Lower leg skin (tissue), 4 donors: ENCODE measurements at places on chromosomes 11 and 22.

- DNase-seq, result no peak
These were observed 8.6 kb downstream of the KCNC1 start for GRCh38 chr11:17743026-17743807.

DNA sequence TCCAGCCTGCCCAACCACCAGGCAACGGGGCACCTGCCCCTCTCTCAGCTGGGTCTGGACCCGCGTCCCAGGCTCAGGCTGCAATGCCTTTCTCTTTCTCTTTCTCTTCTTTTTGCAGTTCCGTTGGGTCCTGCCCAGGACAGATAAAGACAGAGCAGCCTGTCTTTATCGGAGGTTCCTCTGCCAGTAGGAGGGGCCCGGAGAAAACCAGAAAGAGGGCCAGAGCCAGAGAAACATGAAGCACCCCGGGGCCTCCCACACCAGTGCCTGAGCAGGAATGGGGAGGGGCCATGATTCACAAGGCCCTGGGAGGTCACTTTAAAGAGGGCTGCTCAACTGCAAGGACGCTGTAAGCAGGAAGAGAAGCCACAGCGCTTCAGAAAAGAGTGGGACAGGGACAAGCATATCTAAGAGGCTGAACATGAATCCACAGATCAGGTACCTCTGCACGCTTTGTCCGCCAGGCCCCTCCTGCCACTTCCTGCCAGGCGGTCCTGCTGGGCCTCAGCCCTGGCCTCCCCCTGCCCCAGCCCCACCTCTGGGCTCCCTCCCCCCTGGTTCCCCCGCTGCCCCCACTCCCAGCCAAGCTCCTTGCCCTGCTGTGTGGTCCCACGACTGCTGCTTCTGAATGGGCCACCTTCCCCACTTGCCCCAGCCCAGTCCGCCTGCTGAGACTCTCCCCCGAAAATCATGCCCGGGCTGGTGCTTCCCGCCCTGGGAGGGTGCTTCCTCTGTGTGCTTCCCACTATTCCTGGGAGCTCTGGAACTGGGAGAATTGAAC, at the start of gene APOBEC3C:
TSS of gene APOBEC3C (plus strand) at position 316 of the 781 bp plus-strand sequence. CDS start at position 422, 106 bp downstream.
- DNase-seq, result peak; percentile 94

DNA sequence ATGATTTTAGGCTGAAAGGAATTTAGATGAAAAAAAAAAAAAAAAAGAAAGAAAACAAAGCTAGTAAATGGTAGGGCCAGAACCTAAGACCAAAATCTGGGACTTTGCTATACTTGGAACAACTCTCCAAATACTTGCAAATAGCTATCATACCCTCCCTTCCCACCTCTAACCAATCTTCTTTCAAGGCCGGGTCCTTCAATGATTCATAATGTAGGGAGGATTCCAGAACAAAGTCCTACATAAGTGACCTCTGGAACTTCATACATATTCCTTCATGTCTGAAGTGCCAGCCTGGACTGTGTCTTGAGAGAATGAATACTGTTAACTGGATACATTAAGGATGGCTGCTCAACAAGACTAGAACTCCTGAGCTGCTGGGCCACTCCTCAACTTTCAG, 9.9 kb downstream of the STK33 start:
- no peak for DNase-seq

- DNase-seq, result peak; percentile 52
These were observed 725 bp downstream of the ARHGAP42 start for GRCh38 chr11:100687630-100688395.

- no peak for DNase-seq
These were observed 207.7 kb upstream of the TBCEL start for GRCh38 chr11:120816176-120816575.

- DNase-seq, result no peak
These were observed 62.0 kb upstream of the PRR5 start for GRCh38 chr22:44639891-44640617.

- DNase-seq, result peak; percentile 64
These were observed 48.8 kb downstream of the ARHGAP32 start for GRCh38 chr11:129143335-129143734.

DNA sequence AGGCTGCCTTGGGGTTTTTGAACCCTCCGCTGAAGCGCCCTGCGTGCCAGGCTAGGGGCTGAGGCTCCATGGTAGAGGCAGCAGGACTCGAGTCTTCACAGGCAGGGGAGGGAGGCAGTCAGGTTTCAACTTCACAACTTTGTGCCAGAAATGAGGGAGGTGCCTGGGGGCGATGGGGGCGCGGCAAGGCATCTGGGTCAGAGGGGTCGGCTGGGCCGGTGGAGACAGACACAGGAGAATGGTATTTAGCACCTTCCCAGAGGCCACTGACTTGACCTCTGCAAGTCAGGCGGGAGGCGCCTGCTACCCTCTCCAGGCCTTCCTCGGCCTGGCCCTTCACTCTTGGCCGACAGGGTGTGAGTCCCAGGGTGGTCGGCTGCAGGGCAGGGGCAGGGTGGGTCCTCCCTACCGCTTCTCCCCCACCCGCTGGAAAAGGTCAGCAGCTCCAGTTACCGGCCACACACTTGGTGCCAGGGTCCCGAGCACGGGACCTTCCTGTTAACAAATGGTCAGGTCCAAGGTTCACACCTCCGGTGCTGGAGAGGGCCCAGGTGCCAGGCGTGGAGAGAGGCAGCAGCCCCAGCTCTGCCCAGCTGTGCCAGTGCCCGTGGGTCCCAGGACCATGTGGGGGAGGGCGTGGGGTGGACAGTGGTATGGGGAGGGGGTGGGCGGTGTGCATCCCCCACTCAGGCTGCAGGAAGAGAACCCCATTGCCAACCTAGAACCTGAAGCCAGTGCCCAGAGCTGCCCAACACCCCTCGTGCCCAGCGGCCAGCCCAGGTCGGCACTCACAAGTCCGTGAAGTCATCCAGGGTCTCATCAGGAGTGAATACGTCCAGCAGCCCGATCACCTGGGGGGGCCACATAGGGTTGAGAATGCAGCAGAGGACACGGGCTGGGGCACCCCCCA, 3.8 kb downstream of the MAPK12 start:
- no peak for DNase-seq

DNA sequence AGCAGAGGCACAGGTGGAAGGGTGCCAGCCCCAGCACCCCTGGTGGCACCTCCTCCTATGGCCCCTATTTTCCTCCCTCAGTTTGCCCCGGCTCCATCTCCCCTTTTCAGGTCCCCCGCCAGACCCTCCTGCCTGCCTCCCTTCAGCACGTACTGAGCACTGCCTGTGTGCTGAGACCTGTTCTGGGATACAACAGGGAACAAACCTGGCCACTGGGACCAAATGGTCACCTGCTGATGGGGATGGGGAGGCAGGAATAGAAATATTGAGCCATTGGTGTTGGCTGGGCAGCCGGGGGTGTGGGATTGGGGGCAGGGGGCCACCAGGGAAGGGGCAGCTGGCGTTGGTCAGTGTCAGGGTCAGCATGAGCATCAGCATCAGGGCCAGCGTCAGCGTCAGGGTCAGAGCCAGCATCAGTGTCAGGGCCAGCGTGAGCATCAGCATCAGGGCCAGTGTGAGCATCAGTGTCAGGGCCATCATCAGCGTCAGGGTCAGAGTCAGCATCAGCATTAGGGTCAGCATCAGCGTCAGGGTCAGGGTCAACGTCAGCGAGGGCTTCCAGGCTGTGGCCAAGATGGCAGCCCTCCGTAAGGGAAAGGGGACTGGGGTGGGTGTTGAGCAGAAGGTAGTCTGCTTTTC, 7.5 kb downstream of the ZNF74 start:
- no peak for DNase-seq

GRCh38 chr11:117821431-117821830, 3.1 kb downstream of the FXYD2 start:
- DNase-seq, result no peak

DNA sequence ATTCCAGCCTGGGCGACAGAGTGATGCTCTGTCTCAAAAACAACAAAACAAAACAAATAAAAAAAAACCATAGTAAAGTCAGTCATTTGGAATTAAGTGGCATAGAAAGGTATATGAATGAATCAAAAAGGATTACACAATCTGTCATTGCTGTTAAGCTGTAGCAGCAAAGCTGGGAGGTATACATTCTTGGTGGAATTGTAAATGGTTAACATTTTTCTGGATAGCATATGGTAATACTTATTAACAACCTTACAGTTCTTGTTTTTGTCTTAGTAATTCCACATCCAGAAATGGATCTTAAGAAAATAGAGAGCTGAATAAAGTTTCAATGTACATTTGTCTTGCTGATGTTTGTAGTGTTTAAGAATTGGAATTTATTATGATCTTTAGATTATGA, 30.0 kb downstream of the DDX10 start:
- no peak for DNase-seq

DNA sequence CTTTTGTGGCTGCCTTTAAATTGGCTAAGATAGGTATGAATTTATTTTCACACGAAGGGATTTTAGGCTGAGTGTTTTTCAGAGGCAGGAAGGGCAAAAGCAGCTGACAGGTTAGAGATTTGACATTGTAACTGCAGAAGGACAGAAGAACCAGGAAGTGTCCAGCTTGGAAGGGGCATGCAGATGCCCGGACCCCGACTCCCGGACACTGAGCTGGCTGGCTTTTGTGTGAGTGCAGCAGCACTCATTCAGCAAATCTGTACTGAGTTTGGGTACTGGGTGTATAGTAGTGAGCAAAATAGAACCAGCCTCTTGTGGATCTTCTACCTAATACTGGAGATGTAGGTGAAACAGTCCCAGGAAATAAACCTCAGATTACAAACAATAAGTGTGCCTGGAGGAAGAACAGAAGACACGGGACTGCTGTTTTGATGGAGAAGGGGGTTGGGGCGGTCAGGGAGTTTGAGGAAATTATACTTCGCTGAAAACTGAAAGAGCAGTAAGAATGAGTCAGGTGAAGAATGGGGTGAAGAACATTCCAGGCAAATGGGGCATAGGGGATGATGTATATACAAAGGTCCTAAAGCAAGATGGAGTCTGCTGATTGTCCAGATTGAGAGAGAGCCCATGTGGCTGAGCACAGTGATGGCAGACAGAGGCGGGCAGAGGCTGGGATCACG, 64.6 kb downstream of the PPFIBP2 start:
- DNase-seq, result no peak

DNA sequence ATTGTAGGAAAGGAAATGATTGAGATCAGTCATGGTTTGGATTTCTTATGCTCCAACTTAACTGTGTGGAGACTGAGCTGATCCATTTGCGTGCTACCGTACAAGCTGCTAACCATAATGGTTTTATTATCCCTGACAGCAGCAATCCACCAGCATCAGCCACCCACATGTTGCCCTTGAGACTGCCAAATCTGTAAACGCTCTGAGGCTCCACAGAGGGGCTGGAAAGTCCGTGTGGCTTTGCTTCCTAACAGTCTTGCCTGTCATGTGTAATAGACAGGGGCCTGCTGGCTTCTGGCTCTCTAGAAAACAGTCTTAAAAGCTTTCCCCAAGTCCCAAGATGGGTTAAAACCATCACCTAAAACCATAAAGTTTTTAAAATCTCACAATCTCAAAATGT, 30.1 kb downstream of the ATG16L2 start:
- no peak for DNase-seq

- peak; percentile 62 for DNase-seq
These were observed 69.1 kb downstream of the NAT10 start for GRCh38 chr11:34174412-34175041.

DNA sequence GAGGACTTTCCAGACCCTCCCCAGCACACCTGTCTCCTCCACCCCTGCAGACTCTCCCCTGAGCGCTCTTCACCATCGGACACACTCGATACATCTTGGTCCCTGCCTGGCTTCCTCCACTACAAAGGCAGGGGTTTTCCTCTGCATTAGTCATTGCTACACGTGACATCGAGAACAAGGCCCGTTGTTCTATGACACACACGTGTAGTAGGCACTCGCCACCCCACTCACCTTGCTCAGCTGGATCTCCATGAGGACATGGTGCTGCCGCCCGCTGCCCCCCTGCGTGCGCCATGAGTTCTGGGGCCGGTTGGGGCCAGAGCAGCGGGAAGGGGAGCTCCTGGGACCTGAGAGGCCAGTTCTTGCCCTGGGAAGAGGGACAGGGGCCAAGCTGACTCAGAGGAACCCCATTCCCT, 16.7 kb downstream of the ATG2A start:
- DNase-seq, result no peak
